ENCODE measurements at places on chromosomes 1 and 21. TPM values are rescaled to one million over a fixed set of nuclear protein-coding genes. Genes with fewer than 3 reads are reported as not detected.

GRCh38 chr1:85146972-85147359, 53.9 kb downstream of the SYDE2 start:
- peaks cover 47% of the 10 kb centered on the region for H3K4me1 ChIP-seq
- H3K27me3 ChIP-seq, result no peaks in the 10 kb centered on the region
- H3K36me3 ChIP-seq, result no peaks in the 10 kb centered on the region
- DNase-seq, result no peak
- no peak overlapping the region for H3K27ac ChIP-seq

GRCh38 chr21:34191876-34192275, 118.5 kb downstream of the MRPS6 start:
- no peaks in the 10 kb centered on the region for H3K27me3 ChIP-seq
- peaks cover 3% of the 10 kb centered on the region for H3K4me1 ChIP-seq
- no peak overlapping the region for H3K27ac ChIP-seq

DNA sequence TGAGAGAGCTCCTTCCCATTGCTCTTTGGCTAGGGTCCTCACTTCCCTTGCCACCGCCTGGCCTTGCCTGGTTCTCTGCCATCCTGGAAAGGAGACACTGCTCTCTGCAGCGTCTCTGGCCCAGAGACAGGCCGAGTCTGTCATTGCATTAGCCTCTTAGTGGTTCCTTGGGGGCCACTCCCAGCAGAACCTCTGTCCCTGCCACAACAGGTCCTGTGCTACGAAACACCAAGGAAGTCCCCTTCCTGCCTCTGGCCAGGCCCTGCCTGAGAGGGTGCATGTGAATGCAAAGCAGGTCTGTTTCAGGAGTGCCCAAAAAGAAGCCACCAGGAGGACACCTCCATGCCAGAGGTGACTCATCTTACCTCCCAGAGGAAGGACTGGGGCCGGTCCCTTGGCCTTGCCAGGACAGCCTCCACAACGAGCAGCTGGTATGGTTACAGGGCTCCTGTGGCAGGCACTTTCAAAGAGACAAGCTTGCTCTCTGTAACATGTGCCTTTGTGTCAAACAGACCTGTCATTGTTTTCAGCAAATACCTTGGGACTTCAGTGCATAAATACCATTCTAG, 59.6 kb downstream of the VPS26C start:
- H3K27ac ChIP-seq, result no peak overlapping the region
- no peak for DNase-seq
- peaks cover 9% of the 10 kb centered on the region for H3K4me1 ChIP-seq
- H3K27me3 ChIP-seq, result no peaks in the 10 kb centered on the region
- H3K36me3 ChIP-seq, result peaks cover 25% of the 10 kb centered on the region
- no peak overlapping the region for H3K4me3 ChIP-seq

- H3K27me3 ChIP-seq, result no peaks in the 10 kb centered on the region
- no peak overlapping the region for H3K4me3 ChIP-seq
- no peak for DNase-seq
- H3K27ac ChIP-seq, result no peak overlapping the region
- H3K36me3 ChIP-seq, result no peaks in the 10 kb centered on the region
- peaks cover 3% of the 10 kb centered on the region for H3K4me1 ChIP-seq
These were observed 128.7 kb downstream of the MAB21L3 start for GRCh38 chr1:116239916-116240315.

- peaks cover 5% of the 10 kb centered on the region for H3K36me3 ChIP-seq
- DNase-seq, result no peak
- H3K27ac ChIP-seq, result no peak overlapping the region
These were observed 15.2 kb upstream of the KDM4A start for GRCh38 chr1:43634721-43635120.

GRCh38 chr1:81430955-81431623, 369.6 kb upstream of the ADGRL2 start:
- no peaks in the 10 kb centered on the region for H3K27me3 ChIP-seq
- peaks cover 28% of the 10 kb centered on the region for H3K4me1 ChIP-seq
- no peak overlapping the region for H3K27ac ChIP-seq
- no peak overlapping the region for H3K4me3 ChIP-seq
- no peaks in the 10 kb centered on the region for H3K36me3 ChIP-seq

DNA sequence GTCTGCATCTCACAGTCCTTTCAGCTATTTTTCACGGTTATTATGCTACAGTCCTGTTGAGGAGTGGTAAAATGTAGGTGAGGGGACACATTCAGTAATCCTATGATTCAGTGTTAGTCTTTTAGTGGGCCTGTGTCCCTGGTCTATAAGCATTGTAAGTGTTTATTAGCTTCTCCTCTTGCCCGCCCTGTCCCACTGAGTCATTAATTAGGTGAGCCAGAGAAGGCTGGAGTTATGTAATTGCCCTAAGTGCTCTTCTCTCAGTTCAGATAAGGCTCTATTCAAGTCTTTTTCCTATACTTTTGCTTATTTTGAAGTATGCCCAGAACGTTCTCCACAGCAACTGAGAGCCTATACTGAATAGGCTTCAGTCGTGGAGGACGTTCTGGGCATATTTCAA, 76.3 kb upstream of the ZRANB2 start:
- H3K4me3 ChIP-seq, result no peak overlapping the region
- no peak for DNase-seq
- no peaks in the 10 kb centered on the region for H3K27me3 ChIP-seq
- H3K4me1 ChIP-seq, result peaks cover 2% of the 10 kb centered on the region
- no peak overlapping the region for H3K27ac ChIP-seq
- H3K36me3 ChIP-seq, result no peaks in the 10 kb centered on the region

- H3K4me3 ChIP-seq, result no peak overlapping the region
- H3K27me3 ChIP-seq, result no peaks in the 10 kb centered on the region
- no peaks in the 10 kb centered on the region for H3K36me3 ChIP-seq
- no peak for DNase-seq
- no peak overlapping the region for H3K27ac ChIP-seq
- H3K4me1 ChIP-seq, result no peaks in the 10 kb centered on the region
These were observed 1423.1 kb downstream of the AMY1C start for GRCh38 chr1:105172788-105173187.

GRCh38 chr1:73009938-73010337, 727.6 kb upstream of the NEGR1 start:
- H3K27me3 ChIP-seq, result no peaks in the 10 kb centered on the region
- H3K4me1 ChIP-seq, result no peaks in the 10 kb centered on the region
- DNase-seq, result no peak
- no peak overlapping the region for H3K4me3 ChIP-seq
- no peak overlapping the region for H3K27ac ChIP-seq
- no peaks in the 10 kb centered on the region for H3K36me3 ChIP-seq

- no peaks in the 10 kb centered on the region for H3K4me1 ChIP-seq
- no peaks in the 10 kb centered on the region for H3K27me3 ChIP-seq
- H3K36me3 ChIP-seq, result no peaks in the 10 kb centered on the region
- H3K27ac ChIP-seq, result no peak overlapping the region
- DNase-seq, result no peak
- H3K4me3 ChIP-seq, result no peak overlapping the region
These were observed 70.5 kb upstream of the SCYL3 start for GRCh38 chr1:169964206-169964605.

- no peak overlapping the region for H3K4me3 ChIP-seq
- H3K27me3 ChIP-seq, result no peaks in the 10 kb centered on the region
- H3K27ac ChIP-seq, result no peak overlapping the region
- no peak for DNase-seq
- peaks cover 18% of the 10 kb centered on the region for H3K4me1 ChIP-seq
- H3K36me3 ChIP-seq, result peaks cover 2% of the 10 kb centered on the region
These were observed 9.2 kb upstream of the XCL2 start for GRCh38 chr1:168552961-168553360.

DNA sequence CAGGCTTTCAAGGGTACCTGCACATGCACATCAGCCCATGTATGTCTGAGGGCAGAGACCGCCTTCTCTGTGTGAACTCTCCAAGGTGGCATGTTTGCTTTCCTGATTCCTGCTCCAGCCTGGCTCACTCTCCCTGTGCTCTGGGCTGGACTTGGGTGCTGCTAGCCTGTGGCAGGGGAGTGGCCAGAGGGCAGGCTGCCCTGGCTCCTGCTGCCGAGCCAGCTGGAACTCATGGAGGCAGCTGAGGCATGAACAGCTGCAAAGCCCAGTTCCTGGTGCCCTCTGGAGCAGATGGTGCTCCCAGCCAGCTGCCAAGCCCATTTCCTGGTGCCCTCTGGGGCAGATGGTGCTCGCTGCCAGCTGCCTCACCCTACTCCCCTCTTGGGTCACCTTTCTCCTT, 7.6 kb downstream of the UBL4B start:
- peaks cover 2% of the 10 kb centered on the region for H3K36me3 ChIP-seq
- no peak overlapping the region for H3K4me3 ChIP-seq
- DNase-seq, result no peak
- peaks cover 52% of the 10 kb centered on the region for H3K27me3 ChIP-seq
- H3K27ac ChIP-seq, result no peak overlapping the region

- H3K4me3 ChIP-seq, result no peak overlapping the region
- peaks cover 6% of the 10 kb centered on the region for H3K36me3 ChIP-seq
- no peaks in the 10 kb centered on the region for H3K27me3 ChIP-seq
- H3K4me1 ChIP-seq, result peaks cover 22% of the 10 kb centered on the region
These were observed 72.2 kb downstream of the MRPL37 start for GRCh38 chr1:54272134-54272533.

DNA sequence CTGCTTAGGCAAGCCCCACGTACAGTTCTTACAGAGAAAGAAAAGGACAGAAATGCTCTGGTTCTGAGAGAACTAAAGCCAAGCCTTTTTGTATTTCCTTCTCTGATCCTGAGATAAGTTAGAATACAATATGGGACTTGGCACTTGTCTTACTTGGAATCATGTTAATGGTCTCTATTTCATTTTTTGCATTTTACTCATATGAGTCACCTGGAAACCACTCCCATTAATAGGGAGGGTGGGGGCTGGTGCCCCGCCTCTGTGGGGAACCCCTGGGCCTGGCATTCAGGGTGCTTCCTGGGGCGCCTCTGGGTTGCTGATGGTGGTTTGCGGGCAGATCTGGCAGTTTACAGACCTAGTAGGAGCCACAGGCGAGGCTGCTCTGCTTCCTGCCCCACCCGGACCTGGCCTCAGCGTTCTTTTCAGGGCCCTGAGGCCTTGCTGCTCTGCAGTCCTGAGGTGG, 26.7 kb downstream of the TSPAN2 start:
- H3K4me3 ChIP-seq, result no peak overlapping the region
- no peak overlapping the region for H3K27ac ChIP-seq
- peaks cover 14% of the 10 kb centered on the region for H3K36me3 ChIP-seq
- peaks cover 7% of the 10 kb centered on the region for H3K4me1 ChIP-seq
- DNase-seq, result no peak
- H3K27me3 ChIP-seq, result no peaks in the 10 kb centered on the region

GRCh38 chr1:230243583-230244353, 176.7 kb downstream of the GALNT2 start:
- no peak for DNase-seq
- no peaks in the 10 kb centered on the region for H3K27me3 ChIP-seq
- peak overlapping the region; percentile 46 for H3K27ac ChIP-seq
- H3K36me3 ChIP-seq, result peaks cover 27% of the 10 kb centered on the region
- H3K4me1 ChIP-seq, result peaks cover 5% of the 10 kb centered on the region

DNA sequence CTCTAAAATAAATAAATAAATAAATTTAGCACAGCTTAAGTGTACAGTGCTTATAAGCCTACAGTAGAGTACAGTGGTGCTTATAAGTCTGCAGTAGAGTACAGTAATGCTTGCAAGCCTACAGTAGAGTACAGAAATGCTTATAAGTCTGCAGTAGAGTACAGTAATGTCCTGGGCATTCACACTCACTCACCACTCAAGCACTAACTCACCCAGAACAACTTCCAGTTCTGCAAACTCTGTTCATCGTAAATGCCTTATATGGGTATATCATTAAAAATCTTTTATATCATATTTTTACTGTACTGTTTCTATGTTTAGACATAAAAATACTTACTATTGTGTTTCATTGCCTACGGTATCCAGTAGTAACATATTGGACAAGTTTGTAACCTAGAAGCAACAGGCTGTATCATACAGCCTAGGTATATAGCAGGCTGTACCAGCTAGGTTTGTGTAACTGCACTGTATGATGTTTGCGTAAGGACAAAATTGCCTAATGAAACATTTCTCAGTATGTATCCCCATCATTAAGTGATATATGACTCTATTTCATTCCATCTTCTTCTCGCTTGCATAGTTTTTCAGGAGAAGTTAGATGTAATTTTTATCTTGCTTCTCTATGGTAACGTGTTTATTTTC, 14.0 kb upstream of the S100B start:
- H3K27me3 ChIP-seq, result peaks cover 22% of the 10 kb centered on the region
- no peak overlapping the region for H3K4me3 ChIP-seq
- no peak for DNase-seq
- H3K36me3 ChIP-seq, result no peaks in the 10 kb centered on the region
- no peak overlapping the region for H3K27ac ChIP-seq
- H3K4me1 ChIP-seq, result peaks cover 26% of the 10 kb centered on the region

- no peak overlapping the region for H3K27ac ChIP-seq
- no peak for DNase-seq
- no peak overlapping the region for H3K4me3 ChIP-seq
These were observed 392.0 kb upstream of the ADGRL4 start for GRCh38 chr1:79398501-79398900.

DNA sequence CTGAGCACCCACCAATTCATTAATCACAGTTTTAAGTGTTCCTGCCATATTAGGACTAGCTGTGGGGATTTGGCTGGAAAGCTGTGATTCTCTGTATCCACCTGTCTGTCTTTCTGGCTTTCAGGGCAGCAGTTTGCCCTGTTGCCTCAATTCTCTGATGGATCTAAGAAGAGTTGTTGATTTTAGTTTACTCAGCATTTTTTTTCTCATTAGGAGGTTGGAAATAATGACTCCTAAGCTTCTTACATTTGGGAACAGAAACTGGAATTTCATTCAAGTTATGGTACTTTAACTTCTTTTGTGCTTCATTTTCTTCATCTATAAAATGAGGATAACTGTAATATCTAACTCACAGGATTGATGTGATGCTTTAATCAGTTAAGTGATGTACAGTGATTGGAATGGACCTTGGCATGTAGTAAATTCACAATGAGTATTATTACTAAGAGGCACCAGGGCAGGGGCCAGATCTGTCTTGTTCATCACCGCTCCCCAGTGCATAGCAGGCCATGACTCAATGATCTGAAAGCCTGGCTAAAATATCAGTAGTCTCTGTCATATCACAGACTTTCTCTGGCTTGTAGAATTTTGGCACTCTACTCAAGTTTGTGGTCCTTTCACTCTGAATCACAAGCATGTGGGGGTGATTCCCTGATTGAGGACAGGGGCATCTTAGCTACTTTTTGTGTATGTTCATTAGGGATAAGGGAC, 51.4 kb upstream of the GREM2 start:
- DNase-seq, result no peak
- no peaks in the 10 kb centered on the region for H3K36me3 ChIP-seq
- H3K4me1 ChIP-seq, result no peaks in the 10 kb centered on the region
- no peak overlapping the region for H3K27ac ChIP-seq
- peaks cover 11% of the 10 kb centered on the region for H3K27me3 ChIP-seq
- H3K4me3 ChIP-seq, result no peak overlapping the region

- no peaks in the 10 kb centered on the region for H3K4me1 ChIP-seq
- no peak overlapping the region for H3K4me3 ChIP-seq
- H3K36me3 ChIP-seq, result no peaks in the 10 kb centered on the region
- DNase-seq, result no peak
These were observed 37.6 kb upstream of the LMO4 start for GRCh38 chr1:87291107-87291506.

The GPA33 gene
- total RNA-seq, result not detected

The S100A3 gene
- total RNA-seq, result 1.5 TPM

The CSMD2 gene
- 0.38 TPM for total RNA-seq

The FOXE3 gene
- total RNA-seq, result not detected

The ZNF326 gene
- total RNA-seq, result 67.2 TPM

The MEX3A gene
- total RNA-seq, result 113 TPM

The MTARC1 gene
- 40.5 TPM for total RNA-seq

The KCNT2 gene
- total RNA-seq, result 26.1 TPM

The CLDN8 gene
- total RNA-seq, result not detected

The HES5 gene
- 0.36 TPM for total RNA-seq

The ACOT11 gene
- total RNA-seq, result 2.2 TPM

The DYNLT5 gene
- not detected for total RNA-seq

The TNFRSF4 gene
- 0.33 TPM for total RNA-seq

The GJC2 gene
- total RNA-seq, result 2.1 TPM

The LAD1 gene
- total RNA-seq, result 35.3 TPM

All from progenitor cell of endocrine pancreas (in vitro differentiated cells).